Activated naive CD8-positive, alpha-beta T cell treated with anti-CD3 and anti-CD28 coated beads for 36 hours (primary cell): ENCODE measurements at places on chromosomes 4 and X. TPM values are rescaled to one million over a fixed set of nuclear protein-coding genes. Genes with fewer than 3 reads are reported as not detected.
A peak's percentile ranks its signal among the peaks of the same experiment; 100 is the strongest.

ARR3 gene
- not detected for total RNA-seq

BMPR1B gene
- not detected for total RNA-seq

PASD1 gene
- total RNA-seq: not detected

- no peaks in the 10 kb centered on the region for H3K27me3 ChIP-seq
- no peaks in the 10 kb centered on the region for H3K36me3 ChIP-seq
- H3K4me1 ChIP-seq: peaks cover 30% of the 10 kb centered on the region
- DNase-seq: peak; percentile 56
- H3K4me3 ChIP-seq: peak overlapping the region; percentile 92
- peak overlapping the region; percentile 90 for H3K27ac ChIP-seq
Observed at GRCh38 chr4:78776729-78777575, 802 bp downstream of the BMP2K start.

TBC1D1 gene
- total RNA-seq: 80.3 TPM
